Caco-2 (cell line): ENCODE measurements at places on chromosomes 3 and 15.

GRCh38 chr3:125128861-125129501 is 73.2 kb upstream of the HEG1 start:
- DNase-seq = peak; percentile 78

DNA sequence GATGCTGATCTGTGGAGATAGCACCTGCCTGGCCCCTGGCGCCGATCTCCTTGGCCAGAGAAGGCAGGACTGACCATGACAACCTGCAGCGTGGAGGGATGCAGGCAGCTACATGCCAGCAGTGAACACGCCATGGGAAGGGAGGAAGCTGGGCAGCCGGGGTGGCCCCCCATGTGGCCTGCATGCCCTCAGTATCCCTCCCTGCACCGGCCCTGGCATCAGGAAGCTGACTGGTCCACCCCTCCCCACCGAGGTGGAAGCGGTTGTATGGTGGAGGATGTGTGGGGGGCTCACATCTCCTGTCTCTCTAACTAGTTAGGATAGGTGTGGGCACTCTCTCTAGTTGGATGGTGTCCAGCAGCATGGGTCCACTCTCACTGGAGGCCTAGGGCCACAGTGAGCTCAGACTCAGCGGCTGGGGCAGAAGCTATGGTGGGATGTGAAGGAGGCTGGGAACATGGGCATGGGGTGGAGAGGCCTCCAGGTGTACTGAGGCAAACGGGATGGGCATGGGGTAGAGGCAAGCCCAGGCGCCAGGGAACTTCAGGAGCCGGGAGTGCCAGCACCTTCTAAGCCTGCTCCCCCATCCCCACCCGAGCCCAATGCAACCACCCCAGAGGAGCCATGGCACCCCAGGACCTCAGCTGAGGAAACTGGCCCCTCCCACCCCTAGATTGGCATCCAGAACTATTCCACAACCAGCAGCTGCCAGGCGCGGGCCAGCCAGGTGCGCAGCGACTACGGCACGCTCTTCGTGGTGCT is 1.8 kb upstream of the ABTB1 start:
- no peak for DNase-seq

DNA sequence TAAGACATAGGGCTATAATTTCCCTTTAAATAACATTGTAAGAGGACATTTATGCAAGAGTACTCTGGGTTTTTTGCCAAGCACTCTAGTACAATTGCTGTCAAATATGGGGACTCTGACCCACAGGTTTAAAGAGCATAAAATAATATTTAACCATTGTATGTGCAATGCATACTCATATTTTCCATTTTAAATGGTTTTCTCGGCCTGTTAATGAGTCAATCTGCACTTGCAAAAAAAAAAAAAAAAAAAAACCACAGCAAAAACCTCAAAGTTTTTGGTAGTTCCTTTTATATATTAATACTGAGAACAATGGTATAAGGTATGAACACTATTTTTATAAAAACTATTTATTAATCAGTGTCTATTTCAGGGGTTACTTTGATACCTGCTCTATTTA is 304.0 kb upstream of the CBLB start:
- DNase-seq = no peak

DNA sequence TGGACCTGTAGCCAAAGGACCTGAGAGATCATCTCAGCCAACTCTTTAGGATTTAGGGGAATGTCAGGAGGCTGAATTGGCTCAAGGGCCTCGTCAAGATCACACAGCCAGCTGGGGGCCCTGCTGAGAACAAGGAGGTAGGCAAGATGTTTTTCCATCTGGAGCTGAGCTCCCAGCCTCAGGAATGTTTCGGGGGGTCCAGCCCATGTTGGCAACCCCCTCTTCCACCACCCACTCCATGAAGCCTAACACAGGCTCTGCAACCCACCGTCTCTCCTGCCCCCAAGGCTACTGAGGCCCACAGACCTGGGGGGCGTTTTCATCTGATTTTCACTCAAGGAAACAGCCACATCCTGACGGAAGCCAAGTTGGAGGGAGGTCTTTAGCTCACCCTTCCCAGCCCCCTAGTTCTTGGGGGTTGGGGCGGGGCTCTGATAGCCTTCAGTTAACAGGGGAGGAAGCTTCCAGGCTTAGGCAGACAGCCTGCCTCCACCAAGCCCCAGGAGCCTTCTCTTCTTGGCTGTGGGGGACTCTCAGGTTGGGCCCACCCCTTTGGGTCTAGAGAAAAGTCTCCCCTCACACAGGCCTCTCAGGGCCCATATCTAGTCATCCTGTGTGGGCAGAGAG is 48.8 kb downstream of the EPHB3 start:
- DNase-seq = no peak

DNA sequence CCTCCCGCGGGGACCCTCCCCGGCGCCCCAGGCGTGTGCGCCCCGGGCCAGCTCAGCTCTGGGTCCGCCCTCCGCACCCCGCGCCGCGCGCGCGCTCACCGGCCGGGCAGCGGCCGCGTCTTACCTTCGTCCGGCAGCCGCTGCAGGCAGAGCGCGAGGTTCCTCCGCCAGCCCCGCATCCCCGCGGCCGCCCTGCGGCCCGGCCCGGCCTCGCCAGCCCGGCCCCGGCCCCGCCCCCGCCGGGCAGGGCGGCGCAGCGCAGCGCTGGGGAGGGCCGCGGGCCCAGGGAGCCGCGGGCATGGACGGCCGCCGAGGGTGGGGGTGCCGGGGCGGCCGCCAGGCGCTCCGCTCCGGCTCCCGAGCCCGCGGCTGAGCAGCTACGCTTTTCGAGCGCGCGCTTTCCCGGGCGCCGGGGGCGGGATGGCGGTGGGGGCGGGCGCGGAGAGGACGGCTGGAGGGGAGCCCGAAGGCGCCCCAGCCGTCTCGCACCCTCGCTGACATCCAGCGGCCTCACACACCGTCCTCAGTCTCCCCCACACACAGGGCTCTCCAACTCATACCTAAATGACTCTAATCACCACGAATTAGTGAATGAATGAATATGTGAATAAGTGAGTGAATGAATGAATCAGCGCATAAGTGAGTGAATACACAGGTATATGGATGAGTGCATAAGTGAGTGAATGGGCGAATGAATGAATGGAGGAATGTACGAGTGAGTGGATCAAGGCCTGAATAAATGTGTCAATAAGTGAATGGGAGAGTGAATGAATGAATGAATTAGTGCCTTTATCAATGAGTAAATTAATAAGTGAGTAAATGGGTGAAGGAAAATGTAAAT is 48.5 kb upstream of the CCDC174 start:
- no peak for DNase-seq

DNA sequence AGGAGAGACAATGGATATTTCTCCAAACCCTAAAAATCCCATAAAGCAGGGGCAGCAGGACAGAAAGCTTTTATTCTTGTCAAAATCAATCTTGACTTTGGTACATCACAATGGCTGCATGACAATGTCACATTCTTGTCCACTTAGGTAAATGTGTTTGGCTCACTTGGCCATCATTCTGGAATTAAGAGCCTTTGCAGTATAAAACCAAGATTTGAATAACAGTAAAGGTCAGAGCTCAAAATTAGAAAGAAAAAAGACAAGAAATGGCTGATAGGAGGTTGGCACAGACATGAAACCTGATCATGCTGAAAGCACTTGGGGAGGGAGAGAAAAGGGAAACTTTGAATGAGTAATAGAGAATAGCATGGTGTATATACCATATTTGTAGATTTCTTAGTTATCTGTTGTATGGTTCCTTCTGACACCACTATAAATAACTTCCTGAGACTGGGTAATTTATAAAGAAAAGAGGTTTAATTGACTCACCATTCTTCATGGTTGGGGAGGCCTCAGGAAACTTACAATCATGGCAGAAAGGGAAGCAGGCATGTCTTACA is 158.5 kb upstream of the SGO1 start:
- DNase-seq = no peak

GRCh38 chr3:49609815-49610214 is 55.5 kb downstream of the BSN start:
- DNase-seq = no peak

GRCh38 chr3:29924783-29925561 is 644.1 kb downstream of the RBMS3 start:
- no peak for DNase-seq

- no peak for DNase-seq
Observed at GRCh38 chr3:122586098-122586497, 8.6 kb downstream of the PARP15 start.

DNA sequence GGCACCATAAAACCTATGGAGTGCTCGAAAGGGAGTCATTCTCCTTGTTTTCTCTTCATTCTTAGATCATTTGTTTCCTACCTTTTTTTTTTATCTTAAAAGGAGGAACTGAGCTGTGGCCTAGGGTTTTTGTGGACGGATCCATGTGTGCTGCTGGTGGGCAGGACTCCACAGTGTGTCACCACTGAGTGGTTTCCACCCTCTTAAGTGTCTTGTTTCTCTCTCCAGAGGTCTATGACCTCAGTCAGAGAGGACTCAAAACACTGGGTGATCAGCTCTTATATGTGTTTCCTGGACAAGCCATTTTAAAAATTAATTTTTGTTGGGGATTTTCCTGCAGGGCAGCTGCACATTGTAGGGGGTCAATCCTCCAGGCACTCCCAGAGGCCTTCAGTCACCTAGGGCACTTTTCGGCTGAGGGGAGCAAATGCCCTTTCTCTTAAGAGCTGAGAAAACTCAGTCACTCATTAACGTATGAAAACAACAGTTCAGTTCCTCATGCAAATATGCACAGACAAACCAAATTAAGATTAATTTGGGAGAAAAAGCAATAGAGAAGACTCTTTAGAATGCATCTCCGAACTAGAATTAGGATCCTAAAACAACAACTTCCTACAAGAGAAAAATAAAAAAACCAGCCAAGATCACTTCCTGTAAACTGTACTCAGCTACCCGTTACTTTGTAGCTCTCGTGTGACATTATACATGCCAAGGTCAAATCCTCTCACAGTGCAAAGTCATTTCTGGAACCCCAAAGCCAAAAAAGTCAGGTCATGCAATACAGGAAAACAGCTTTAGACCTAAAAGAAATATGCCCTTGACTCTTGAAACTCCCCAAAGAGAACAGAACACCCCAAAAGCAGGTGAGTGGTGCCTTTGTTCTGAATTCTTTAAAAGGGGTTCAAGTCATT is 27.6 kb upstream of the FAM3D start:
- DNase-seq = no peak

DNA sequence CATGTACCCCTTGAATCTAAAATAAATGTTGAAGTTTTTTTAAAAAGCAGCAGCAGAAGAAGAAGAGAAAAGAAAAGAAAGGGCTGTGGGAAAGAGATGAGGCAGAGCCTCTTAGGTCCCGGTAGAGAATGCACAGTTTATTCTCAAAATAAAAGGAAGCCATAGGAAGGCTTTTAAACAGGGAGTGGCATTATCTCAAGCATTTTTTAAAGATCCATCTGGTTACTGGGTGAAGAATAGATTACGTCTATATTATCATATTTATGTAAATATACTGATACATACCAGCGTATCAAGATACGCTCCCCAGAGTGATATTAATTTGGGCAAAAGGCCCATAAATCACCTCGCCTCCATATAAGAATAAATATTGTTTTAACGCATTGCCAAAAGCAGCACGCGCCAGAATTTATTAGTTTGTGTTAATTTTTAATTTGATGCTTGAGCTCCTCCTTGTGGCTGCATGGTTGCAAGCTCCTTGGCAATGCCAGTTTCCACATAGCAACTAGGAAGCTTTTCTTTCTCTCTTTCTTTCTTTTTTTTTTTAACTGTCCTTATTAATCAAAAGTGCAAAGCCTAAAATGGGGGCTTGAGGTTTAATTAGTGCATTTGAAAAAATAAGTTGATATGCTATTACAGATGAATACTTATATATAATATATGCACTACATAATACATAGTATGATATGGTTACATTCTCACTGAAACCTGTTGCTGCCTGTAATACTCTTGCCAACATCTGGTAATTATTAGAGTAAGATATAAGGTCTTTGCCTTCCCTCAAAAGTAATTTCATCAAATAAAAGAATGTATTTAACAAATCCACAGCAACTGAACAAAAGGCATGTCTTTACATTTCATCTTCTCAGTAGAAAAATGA is 242.8 kb upstream of the UBE2E2 start:
- no peak for DNase-seq

GRCh38 chr15:49110158-49110944 is 45.0 kb downstream of the COPS2 start:
- no peak for DNase-seq

DNA sequence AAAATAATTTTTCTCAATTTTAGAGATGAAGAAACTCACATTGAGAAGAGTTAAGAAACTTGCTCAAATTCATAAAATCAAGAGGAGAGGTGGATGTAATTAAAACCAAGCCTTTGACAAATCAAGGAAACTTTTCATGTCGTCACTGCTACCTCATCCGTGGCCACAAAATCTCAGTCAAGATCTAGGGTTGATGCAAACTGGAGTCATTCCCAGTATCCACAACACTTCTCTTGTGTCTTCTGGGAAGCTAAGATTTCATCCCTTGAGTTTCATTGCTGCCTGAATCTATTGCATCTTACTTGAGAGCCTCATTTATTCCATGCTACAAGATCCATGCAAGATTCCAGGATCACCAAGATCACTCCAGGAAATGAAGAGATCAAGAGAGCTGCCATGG is 5.4 kb upstream of the FBN1 start:
- DNase-seq = no peak

- DNase-seq = no peak
Observed at GRCh38 chr15:33146051-33146450, 48.5 kb downstream of the FMN1 start.

DNA sequence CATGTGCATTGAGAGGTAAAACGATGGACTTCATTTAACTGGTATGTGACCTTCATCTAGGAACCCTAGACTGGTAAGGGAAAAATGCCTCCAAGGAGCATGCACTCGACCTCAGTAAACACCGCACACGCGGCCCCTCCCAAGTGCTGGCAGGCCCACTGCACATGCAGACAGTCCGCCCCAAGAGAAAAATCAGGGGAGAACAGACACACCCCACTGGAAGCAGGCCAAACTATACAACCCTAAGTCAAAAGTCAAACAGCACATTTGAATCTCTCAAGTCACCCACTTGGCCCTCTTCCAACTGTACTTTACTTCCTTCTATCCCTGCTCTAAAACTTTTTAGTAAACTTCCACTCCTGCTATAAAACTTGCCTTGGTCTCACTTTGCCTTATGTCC is 250.1 kb upstream of the HES1 start:
- DNase-seq = no peak

- DNase-seq = no peak
Observed at GRCh38 chr3:30502051-30502741, 104.2 kb upstream of the TGFBR2 start.

DNA sequence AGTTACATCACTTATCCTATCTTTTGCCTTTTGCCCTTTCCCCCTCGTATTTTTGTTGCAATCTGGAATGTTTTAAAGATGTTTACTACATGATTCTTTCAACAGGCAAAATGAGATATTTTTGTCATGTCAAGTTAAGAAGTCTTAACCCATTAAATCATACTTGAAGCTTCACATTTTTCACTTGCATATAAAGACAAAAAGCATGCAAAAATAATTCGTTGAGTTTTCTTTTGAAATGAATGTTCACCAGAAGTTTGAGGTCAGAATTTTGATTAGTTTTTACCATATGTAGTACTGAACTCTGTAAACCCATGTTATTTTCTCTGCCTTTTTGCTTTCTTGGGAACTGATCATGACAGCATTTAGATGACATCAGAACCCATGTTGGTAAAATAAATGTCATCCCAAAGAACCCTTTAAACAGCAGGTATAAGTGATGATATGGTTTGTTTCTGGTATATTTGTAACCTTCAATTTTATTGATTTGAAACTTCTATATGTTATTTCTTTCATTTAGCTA is 188.5 kb downstream of the GHSR start:
- no peak for DNase-seq

GRCh38 chr3:32399030-32399620 is 7.5 kb downstream of the CMTM7 start:
- no peak for DNase-seq

GRCh38 chr3:190169243-190169642 is 48.5 kb upstream of the P3H2 start:
- DNase-seq = no peak

- DNase-seq = no peak
Observed at GRCh38 chr3:17399586-17399985, 342.8 kb downstream of the TBC1D5 start.
